ENCODE measurements at places on chromosomes 5 and 9. TPM values are rescaled to one million over a fixed set of nuclear protein-coding genes. Genes with fewer than 3 reads are reported as not detected.

The SLC25A2 gene
- 0.11 TPM for total RNA-seq

DNA sequence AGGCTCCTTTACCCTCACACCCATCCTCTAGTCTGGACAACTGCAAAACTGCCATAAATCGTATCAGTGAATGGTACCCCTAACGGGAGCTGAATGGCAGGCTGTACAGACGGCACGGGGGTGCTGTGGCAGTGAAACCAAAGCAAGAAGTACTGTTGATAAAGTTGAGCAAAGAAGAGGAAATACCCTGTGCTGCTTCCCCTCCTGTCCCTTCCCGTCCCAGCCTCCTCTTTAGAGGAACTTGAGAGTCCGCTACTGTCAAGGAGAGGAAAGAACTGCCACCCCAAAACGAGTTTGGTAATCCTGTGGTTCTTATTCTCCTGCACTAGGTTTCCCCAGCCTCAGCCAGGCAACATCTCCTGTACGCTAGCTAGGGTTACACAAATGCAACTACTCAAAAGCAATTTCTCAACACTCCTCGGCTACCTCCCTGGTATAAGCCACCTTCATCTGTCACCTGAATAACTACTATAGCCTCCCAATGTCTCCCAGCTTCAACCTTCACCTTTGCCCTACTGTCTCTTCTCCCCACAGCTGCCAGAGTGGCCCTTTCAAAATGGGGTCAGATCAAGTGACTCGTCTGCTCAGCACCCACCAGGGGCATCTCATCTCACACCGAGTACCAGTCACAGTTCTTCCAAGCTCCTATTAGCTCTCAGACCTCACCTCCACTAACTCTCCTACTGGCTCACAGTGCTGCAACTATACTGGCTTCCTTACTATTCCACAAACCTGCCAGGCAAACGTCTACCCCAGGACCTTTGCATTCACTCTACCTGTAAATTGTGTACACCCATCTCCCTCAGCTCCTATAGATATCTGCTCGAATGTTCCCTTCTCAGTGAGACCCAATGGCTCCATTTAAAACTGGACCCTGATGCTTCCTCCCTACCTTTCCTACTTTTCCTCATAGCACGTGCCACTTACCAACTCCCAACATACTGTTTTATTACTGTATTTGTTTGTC, 4.1 kb downstream of the GLRX start:
- DNase-seq = no peak

The CAAP1 gene
- total RNA-seq = 13.5 TPM

DNA sequence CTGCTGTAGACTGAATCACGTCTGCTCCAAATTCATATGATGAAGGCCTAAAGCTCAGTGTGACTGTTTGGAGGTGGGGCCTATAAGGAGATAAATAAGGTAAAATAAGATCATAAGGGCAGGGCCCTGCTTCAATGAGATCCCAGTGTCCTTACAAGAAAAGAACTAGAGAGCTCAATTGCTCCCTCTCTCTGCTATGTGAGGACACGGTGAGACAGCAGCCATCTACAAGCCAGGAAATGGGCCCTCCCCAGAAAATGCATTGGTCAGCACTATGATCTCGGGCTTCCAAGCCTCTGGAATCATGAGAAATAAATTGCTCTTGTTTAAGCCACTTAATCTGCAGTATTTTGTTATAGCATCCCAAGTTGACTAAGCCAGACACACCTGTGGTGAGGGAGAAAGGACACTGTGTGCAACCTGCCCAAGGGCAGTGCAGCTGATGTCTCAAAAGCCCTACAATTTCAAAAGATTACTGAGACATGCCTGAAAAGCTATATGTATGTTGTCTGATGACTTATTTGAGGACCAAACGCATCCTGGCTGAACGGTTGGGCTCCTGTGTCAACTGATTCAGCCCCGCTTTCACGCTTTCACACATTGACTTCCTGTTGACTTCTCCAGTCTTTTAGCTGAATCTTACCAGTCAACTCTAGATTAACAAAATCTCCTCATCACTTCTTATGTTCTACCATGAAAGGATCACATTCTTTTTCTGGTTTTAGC, 13.2 kb downstream of the GZMK start:
- DNase-seq = peak; percentile 48

DNA sequence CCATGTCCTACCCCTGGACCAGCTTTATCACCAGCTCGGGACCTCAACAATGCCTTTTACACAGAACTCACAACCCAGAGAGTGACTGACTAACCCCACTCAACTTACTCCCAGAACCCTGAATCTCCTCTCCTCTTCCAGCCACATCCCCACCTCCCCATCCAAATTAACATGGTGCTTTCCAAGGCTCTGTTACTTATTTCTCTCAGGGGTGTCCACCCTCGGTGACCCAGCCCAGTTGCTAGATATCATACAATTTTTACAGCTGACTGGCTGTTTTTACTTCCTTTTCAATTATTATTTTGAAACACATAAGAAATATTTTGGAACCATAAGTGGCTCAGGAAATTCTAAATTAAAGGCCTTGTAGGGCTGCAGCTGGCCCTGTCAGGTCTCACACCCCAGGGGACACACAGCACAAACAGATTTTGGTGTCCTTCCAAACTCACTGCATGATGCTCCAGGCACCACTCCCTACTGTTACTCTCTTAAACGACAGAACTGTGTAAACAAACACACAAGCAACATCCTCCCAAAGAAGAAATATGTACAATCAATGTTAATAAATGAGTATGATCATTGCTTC, 180.6 kb downstream of the ADAMTS12 start:
- no peak for DNase-seq

GRCh38 chr5:1476181-1476966, 31.1 kb upstream of the SLC6A3 start:
- DNase-seq = no peak

GRCh38 chr9:21936161-21936560, 58.0 kb downstream of the CDKN2A start:
- DNase-seq = no peak

GRCh38 chr5:122880170-122880689, 34.8 kb downstream of the SNX24 start:
- no peak for DNase-seq

DNA sequence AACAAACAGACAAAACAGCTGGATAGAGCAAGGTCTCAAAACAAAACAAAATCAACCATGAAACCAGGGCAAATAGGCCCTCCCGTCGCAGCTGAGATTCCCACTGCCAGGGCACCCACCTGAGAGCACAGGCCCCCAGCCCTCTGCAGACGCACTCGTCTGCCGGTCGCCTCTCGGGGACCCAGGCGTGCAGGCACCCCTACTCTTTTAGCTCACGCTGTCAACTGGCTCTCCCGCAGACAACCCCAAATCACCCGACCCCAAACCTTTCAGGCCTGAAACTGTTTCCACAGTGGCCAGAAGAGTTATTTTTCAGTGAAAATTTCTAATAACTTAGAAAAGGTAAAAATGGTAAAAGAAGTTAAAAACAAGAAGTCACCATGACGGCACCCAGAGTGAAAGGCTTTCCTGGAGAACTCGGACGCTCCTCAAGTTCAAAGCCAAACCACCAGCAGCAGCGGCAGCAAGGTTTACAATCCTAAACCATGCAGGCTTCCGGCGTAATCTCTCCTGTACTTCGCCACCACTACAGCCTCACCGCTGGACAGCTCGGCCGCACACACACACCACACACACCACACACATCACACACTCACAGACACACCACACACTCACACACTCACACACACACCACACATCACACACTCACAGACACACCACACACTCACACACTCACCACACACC, 1.9 kb upstream of the UBE2QL1 start:
- DNase-seq = no peak

DNA sequence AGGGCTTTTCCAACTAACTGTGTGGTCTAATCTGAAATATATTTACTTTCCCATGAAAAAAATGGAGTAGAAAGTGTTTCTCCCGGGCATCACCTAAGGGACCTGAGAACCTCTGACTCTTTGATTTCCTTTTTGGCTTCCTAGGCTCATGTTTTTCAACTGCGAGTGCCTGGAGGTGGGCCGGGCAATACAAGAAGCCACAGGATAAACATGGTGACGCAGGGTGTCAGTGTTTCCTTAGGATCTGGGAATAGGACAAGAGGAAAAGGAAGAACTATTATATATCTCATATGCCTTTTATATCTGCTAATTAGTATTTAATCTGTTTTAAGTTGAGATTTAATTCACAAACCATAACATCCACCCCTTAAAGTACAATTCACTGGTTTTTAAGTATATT, 11.4 kb upstream of the LECT2 start:
- DNase-seq = no peak

- no peak for DNase-seq
Observed at GRCh38 chr5:53087171-53087570, 22.4 kb downstream of the MOCS2 start.
